ENCODE measurements at places on chromosomes 11 and 22.

DNA sequence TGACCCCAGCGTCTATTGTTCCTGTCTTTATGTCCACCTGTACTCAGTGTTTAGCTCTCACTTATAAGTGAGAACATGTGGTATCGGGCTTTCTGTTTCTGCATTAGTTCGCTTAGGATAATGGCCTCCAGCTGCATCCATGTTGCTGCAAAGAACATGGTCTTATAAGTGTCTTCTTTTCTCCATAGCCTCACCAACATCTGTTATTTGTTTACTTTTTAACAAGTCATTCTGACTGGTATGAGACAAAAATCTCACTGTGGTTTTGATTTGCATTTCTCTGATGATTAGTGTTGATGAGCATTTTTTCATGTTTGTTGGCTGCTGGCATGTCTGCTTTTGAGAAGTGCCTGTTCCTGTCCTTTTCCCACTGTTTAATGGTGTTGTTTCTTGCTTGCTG, 21.7 kb upstream of the SLN start:
- DNase-seq: no peak

GRCh38 chr11:120188811-120189455, 21.9 kb upstream of the OAF start:
- DNase-seq: no peak

DNA sequence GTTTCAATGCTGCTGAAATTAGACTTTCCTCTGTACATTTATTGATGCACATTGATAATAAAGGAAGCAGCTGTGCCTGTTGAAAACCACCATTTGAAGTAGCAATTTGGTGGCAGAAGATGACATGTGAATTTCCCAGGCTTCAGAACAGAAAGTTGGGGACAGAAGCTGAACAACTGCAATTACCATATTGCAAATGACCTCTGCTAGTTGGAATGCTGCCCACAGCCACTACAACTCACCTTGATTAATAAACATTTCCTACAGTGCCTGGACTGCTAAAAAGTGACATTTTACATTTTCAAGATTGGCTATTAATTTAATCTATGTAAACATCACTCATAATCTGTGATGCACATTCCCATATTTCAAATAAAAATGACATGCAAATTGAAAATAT, 208.6 kb downstream of the LUZP2 start:
- no peak for DNase-seq

DNA sequence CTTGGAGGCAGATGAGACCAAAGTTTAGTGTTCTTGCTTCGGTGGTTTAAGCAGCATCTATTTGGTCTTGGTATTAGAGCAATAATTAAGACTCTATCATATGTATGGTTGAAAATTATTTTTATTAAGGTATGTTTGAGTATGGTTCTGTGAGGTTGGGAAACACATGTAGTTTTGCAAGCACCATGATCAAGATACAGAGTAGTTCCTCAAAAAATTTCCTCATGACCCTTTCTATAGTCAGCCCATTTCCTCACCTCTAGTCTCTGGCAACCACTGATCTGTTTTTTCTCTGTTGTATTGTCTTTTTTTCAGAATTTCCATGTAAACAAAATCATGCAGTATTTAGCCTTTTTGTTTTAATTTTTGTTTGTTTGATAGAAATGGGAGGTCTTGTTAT, 18.4 kb downstream of the MTMR3 start:
- DNase-seq: no peak

DNA sequence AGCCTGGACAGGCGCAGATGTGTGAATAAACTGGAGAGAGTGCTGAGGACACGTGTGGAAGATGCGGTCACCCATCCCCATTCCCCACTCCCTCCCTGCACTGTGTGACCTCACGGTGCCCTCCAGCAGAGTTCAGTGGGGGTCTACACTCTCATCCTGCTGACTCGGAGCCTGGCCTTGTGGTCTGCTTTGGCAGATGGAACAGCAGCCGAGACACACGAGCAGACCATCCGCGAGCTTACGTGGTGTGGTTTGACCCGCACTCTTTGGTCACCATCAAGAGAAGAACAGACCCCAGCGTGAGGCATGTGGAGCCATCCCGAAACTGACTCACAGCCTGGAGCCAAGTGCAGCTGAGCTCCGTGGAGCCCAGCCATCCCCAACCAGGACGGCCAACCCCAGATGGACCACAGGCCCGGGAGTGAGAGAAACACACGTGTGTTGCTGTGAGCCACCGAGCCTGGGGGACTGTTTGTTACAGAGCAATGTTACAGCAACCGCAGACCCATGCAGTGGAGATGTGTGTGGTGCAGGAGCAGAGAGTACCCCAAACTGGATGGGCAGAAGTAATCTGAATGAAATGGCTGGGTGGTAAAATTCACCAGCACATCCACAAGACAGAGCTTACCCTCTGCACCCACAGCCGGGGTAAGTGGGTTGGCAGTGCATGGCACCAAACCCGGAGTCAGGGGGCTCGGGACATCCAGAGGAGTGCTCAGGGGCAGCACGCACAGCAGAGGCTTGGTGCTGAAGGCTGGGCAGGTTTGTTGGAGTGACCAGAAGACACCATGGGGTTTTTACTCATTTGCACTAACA, 90.7 kb downstream of the RTL6 start:
- no peak for DNase-seq

DNA sequence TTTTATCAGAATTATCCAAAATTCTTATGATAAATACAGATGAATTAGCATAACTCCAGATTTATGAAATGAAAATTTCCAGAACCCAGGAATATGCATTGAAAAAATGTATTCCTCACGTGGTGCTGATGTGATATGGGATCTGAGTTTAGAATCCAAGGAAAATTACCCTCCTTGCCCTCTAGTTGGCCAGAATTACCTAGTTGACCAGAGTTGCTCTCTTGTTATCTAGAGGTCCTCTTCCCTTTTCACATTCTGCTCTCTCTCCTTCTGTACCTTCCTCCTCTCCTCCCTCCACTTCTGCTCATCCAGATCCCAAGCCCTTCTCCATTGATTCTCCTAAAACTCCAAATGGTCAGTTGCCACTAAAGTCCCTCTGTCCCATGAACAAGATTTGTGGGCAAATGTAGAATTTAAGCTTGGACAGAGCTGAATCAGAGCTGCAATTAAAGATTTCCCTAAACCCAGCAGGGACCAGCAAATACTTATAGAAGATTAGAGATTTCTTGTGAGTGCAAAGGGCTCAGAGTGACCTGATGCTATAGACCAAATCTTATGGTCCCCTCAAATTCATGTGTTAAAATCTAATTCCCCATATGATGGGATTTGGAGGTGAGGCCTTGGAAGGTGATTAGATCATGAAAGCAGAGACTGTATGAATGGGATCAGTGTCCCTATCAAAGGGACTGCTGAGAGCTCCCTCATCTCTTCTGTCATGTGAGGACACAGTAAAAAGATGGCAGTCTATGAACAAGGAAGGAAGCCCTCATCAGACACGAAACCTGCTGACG, 103.2 kb upstream of the IGLL5 start:
- no peak for DNase-seq

GRCh38 chr22:36589856-36590255, 60.9 kb upstream of the EIF3D start:
- DNase-seq: no peak

DNA sequence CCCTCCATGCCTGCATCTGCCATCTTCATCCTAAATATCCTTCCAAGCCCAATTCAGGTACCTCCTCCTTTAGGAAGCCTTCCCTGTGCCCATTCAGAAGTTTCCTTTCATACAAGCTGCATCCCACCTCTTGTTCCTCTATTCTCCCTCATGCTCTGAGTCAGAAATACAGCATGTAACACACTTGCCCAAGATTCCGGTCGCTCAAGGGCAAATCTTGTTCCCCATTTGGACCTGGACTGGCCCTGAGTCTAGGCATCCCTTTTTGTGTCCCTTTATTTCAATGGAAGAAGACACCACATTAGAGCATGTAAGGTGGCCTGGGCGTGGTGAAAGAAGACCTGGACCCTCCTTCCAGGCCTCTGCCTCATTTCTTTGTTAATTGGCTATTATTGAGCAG, 38.5 kb downstream of the RTL6 start:
- DNase-seq: no peak

DNA sequence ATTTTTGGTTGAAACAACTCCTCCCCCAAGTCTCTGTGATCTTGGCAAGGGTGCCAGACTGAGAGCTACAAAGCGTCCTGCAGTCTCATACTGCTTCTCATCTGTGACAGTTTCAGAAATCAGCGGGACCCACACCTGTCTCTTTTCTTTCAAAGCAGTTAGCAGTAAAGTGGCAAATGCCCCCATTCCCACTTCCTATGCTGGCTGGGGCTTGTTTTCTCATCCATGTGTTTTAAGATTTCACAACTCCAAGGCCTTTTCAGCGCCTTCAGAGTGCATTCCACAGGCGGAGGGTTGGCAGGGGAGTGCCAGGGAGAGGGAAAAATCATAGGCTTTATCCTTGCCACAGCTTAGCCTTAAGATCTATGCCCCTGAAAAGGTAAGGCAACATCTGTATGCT, 493.5 kb downstream of the OPCML start:
- DNase-seq: no peak

Measured in NCI-H2081 (cell line).